NCI-H82 (cell line): ENCODE measurements at places on chromosomes 4 and X.

DNA sequence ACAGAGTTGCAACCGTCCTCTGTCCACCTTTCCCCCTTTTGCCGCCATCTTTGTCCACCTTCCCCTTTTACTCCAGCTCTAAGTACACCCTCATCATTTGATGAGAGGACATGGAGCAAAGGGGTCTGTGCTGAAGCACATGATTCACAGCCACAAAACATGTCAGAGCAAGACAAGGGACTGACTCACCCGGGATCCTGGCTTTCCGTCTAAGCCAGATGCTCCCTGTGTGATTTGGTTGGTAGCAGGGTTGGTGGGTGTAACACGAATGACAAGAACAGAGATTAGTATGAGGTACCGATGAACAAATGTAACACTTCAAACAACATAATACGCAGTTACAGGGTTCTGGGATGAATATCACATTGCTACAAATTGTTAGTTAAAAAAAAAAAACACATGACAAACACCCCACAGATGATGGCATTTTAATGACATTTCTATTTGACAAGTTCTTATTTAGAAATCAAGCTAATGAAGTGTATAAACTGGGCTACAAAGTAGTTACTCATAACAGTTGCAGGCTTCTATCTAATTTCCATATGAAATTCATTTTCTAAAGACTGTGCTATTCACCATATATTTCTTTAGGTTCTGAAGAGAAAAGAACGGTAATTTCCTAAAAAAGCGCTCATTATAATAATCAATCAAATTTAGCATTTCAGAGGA lies 71.4 kb upstream of the ETNPPL start:
- no peak for DNase-seq

- no peak for DNase-seq
Observed at GRCh38 chr4:94341481-94342370, 910 bp downstream of the HPGDS start.

GRCh38 chr4:108950158-108950915 lies 187.5 kb upstream of the ETNPPL start:
- no peak for DNase-seq

GRCh38 chr4:138056541-138056940 lies 185.6 kb downstream of the SLC7A11 start:
- no peak for DNase-seq

GRCh38 chr4:76822303-76822702 lies 75.6 kb downstream of the SOWAHB start:
- DNase-seq = no peak

DNA sequence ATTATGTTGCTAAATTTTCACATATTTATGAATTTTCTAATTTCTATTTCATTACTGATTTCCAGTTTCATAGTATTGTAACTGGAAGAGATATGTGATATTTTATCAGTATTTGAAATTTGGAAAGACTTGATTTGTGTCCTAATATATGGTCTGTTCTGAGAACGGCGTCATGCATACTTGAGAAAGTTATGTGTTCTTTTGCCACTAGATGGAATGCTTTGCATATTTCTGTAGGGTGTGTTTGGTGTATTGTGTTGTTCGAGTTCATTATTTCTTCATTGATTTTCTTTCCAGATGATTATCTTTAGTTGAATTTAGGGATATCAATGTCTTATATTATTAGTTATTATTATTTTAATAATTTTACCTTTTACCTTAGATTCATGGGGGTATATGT lies 110.6 kb upstream of the ITM2A start:
- no peak for DNase-seq

- no peak for DNase-seq
Observed at GRCh38 chrX:8049827-8050226, 121.2 kb downstream of the VCX2 start.
